Activated CD8-positive, alpha-beta memory T cell treated with anti-CD3 and anti-CD28 coated beads for 24 hours (primary cell): ENCODE measurements at places on chromosomes 7 and 10.

DNA sequence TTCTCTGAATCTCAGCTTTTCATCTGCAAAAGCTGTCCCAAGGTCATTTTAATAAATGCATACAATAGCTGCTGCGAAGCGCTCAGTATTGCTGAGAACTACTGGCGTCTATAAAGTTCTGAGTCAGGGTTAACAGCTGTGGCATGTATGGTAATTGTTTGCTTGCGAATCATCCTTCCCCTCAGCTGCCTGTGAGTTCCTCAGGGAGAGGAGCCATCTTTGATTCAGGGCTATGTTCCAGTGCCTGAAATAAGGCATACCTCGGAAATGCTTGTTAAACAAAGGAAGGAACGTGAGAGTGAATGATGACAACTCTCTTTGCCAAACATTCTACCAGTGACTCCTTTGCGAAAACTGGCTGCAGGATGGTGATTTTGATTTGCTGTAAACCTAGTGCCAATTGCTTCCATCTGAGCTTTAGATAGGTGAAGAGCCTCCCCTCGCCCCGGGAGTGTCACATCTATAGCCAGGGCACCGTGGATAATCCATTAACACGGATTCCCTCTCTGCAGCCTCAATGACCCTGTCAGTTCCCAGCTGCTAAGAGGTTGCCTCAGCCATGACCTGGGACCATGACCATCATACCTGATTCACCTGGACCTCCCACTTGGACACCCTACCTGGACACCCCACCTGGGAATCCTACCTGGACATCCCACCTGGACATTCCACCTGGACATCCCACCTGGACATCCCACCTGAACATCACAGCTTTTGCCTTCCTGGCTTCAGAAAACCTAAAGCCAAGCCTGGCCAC lies 39.6 kb downstream of the GPRIN2 start:
- DNase-seq, result peak; percentile 48

DNA sequence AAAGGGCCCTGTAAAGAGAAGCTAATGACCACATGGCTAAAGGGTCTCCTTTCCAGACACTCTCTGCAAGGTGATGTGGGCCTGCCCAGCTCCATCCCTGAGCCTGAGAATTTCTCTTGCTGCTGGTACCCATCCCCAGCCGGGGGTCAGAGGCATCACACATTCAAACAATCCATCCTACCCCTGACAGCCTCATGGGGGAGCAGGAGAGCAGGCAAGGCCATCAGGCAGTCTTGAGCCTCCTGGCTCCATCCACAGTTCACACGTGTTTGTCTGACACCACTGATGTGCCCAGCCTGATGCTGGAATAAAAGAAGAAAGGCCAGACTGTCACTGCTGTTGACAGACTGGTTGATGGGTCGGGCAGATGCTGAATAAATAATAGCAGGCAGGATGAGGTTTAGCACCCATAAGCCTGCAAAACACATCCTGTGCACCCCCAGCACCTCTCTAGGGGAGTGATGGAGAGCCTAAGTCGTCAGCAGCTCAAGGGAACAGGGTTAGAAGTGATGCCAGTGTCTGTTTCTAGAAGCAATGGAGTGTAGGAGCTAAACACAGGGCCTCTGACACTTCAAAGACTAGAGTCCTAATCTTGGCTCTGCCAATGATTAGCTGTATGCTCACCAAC lies 43.5 kb downstream of the TLL2 start:
- peak; percentile 59 for DNase-seq

- no peak for DNase-seq
Observed at GRCh38 chr10:75911426-75911825, 480.0 kb downstream of the LRMDA start.

GRCh38 chr7:43721193-43721806 lies 8.0 kb downstream of the COA1 start:
- no peak for DNase-seq

DNA sequence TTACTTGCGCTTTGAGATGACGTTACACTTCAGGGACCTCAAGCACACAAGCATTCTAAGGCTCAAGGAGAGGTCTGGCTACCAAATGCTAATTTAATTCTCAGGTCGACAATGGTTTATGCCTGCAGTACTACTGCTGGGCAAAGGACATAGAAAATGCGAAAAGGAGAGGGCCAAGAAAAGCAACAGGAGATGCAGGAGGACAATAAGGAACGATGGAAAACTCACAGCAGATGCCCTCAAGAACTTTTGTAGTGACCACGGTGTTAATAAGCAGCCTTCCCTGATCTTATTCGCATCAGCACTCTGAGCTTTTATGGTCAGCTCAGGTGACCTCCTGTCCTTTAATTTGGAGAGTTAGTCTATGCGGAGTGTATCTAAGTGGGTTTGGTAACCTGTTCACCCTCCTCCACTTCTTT lies 146.3 kb downstream of the GPR85 start:
- DNase-seq, result no peak

GRCh38 chr10:86533328-86533727 lies 11.7 kb upstream of the WAPL start:
- no peak for DNase-seq

GRCh38 chr10:126349101-126349500 lies 39.2 kb downstream of the ADAM12 start:
- DNase-seq, result no peak

- DNase-seq, result no peak
Observed at GRCh38 chr10:128326251-128326650, 200.0 kb upstream of the MKI67 start.

- DNase-seq, result no peak
Observed at GRCh38 chr10:62885684-62886461, 69.7 kb upstream of the EGR2 start.

DNA sequence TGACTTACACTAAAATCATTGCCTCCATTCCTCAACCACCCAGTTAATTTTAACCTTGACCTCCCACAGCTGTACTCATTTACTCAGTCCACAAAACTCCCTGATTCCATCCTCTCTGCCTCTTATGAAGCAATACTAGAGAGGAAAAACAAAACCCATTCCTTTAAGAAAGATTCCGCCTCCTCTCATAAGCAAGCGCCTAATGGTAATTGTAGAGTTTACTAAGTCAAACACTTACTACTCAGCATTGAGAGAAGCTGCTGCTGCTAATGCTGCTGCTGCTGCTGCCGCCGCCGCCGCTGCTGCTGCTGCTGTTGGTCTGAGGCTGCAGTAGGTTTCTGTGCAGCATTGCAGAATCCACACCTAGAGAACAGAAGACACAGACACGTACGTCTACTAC lies 2.1 kb upstream of the ADD3 start:
- DNase-seq, result no peak
